Thyroid gland (tissue), 4 donors: ENCODE measurements at places on chromosomes 3 and 15. TPM values are rescaled to one million over a fixed set of nuclear protein-coding genes. Genes with fewer than 3 reads are reported as not detected.

GRCh38 chr3:114451051-114451451 lies 157.2 kb downstream of the TIGIT start:
- DNase-seq = no peak

GRCh38 chr3:6147883-6148282 lies 713.0 kb upstream of the GRM7 start:
- DNase-seq = no peak

DNA sequence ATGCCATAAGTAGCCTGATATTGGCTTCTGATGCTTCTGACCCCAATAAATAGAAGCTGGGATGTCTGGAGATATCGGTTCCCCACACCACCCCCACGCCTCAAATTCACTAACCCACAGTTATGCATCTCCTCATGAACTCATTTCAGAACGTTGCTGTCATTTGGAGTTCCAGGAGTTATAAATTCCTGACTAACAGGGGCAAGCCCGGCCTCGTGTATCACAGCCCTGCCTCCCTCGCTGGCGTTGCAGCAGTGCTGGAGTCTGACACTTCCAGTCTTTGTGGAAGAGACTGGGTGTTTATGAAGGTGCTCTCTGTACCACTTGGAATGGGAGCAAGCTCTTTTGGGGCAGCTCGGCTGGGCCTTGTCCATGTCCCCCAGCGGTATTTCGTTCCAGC lies 101.0 kb downstream of the ANP32A start:
- no peak for DNase-seq

DNA sequence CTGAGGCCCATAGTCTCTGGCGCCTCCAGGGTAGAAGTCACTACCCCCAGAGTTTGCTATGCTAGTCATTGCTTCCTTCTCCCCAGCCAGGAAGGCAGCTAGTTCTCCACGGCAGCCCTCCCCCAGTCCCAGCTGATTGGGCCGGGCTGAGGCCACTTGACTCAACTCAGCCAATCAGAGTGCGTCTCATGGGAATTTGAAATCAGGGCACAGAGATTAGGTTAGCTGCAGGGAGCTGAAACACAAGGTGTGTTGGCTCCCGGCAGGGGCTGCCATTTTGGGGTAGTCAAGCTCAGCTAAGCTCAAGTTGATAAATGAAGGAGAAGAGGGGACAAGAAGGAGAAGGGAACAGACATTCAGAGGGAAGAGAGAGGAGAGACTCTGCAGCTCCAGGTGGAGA lies 32.8 kb downstream of the LINGO1 start:
- DNase-seq = no peak

GRCh38 chr3:98977520-98977919 lies 76.0 kb upstream of the DCBLD2 start:
- no peak for DNase-seq

- no peak for DNase-seq
These were observed 11.6 kb upstream of the AEN start for GRCh38 chr15:88609344-88610090.

DNA sequence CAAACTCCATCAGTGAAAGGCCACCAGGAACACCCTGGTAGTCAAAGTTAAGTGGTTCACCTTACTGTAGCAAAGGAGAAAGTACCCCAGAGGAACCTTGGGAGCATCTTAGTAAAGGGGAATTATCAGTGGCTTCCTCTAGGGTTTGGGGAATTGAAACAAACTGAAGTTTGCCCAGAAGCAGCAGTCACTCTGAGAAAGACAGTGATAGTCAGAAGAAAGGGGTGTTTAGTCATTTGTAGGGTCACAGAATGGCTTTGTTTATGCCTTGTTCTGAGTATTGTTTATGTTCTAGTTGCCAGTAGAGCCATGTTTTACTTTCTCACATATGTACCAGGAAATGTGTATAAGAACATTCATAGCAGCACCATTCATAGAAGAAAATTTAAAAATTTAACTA lies 93.8 kb downstream of the FHIT start:
- DNase-seq = no peak

GRCh38 chr15:71708741-71709140 lies 101.6 kb upstream of the NR2E3 start:
- no peak for DNase-seq

DNA sequence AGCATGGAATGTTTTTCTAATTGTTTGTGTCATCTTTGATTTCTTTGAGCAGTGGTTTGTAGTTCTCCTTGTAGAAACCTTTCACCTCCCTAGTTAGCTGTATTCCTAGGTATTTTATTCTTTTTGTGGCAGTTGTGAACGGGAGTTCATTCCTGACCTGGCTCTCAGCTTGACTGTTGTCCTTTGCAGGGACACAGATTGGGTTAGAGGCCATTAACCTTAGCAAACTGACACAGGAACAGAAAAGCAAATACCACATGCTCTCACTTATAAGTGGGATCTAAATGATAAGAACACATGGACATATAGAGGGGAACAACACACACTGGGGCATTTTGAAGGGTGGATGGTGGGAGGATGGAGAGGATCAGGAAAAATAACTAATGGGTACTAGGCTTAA lies 52.2 kb upstream of the RORA start:
- DNase-seq = no peak

DNA sequence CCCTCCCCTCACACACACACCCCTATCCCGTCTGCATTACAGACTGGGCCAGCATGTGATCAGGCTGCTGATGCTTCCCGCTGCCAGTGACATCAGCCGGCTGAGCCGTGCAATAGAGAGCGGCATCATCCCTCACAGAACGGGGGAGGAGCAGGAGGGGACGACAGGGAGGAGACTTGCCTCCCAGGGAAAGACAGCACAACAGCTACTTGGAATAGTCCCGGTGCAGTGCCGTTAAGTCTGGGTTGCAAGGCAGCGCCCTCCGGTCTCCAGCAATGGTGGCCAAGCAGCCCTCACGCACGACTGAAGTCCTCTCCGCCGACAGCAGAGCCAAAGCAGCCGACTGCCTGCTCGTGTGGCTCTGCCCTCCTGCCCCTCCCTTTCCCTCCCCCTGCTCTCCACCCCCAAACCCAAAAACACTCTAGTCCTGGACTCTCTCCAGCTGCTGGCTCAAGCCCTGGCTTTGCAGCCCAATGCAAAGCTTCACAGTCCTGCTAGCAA lies 31.5 kb upstream of the RPS17 start:
- DNase-seq = peak; percentile 80

GRCh38 chr3:133750259-133750656 lies 4.1 kb downstream of the TF start:
- peak; percentile 20 for DNase-seq

DNA sequence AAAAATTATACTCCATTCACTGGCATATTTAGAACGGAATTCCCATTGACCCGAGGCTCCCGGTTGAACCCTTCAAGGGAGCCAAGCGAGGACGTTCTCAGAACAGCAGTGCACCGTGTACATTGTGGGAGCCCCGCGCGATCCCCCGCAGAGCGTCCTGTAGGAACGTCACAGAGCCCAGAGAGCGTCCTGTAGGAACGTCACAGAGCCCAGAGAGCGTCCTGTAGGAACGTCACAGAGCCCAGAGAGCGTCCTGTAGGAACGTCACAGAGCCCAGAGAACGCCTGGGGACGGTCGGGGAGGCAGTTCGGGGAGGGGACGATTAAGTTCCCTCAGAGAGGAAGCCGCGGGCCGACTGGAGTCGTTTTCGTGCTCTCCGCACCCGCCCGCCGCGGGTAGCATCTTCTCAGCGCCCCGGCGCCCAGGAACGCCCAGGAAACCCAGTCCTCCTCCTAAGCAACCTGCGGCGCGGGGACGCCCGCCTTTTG lies 506 bp upstream of the ATP1B3 start:
- DNase-seq = no peak

- no peak for DNase-seq
These were observed 65.4 kb upstream of the P2RY1 start for GRCh38 chr3:152769523-152769922.

DNA sequence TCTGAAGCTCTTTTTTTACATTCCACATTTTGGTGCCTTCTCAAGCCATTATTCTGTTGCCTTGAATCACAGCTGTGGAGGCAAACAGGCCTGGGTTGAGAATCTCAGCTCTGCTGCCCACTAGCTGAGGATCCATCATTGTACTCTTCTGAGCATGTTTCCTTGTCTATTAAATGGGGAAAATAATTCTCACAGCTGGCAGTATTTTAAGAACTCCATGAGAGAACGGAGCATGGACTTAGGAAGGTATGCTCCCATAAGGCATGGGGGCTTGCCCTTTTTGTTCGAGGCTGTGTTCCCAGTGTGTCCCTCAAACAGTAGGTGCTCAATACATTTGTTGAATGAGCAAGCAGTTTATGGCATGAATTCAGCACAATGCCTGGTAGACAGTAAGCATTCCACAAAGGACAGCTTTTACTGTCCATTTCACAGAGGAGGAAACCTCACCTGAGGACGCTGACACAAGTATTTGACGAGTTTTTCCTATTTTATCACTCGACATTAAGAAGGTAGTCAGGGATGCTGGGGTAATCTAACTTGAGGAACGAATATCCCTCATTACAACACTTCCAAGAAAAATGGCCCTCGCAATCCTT lies 2.1 kb upstream of the PTPRG start:
- DNase-seq = no peak

GRCh38 chr15:89393056-89393455 lies 58.4 kb upstream of the POLG start:
- no peak for DNase-seq

DNA sequence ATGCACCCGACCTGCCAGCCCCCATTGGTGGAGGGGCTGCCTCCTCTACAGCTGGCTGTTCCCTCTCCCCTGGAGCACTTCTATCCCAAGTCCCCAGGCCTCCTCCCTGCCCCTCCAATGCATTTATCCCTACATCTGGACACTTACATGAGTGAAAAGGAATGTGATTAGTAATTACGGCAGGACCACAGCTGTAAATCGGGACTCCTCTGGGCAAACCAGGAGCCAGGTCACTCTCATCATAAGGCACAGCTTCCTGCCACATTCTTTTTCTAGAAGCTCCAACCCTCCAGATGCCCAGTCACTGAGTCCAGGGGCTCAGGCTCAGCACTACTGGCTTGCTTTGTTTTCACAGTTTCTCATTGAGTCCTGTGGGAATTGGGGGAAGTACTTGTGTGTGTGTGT lies 54.3 kb downstream of the IL20RB start:
- DNase-seq = no peak

CLEC3B gene
- total RNA-seq = 34.1 TPM

IMPG2 gene
- 0.27 TPM for total RNA-seq

TRH gene
- not detected for total RNA-seq

UBXN7 gene
- 25.0 TPM for total RNA-seq

SH2D7 gene
- not detected for total RNA-seq
